ENCODE measurements at places on chromosomes 16 and 17.
A peak's percentile ranks its signal among the peaks of the same experiment; 100 is the strongest.

GRCh38 chr17:27295945-27296344, 2.0 kb downstream of the WSB1 start:
- no peak for DNase-seq

- DNase-seq: peak; percentile 81
Measured at GRCh38 chr17:28725660-28726225, 290 bp downstream of the TLCD1 start.

DNA sequence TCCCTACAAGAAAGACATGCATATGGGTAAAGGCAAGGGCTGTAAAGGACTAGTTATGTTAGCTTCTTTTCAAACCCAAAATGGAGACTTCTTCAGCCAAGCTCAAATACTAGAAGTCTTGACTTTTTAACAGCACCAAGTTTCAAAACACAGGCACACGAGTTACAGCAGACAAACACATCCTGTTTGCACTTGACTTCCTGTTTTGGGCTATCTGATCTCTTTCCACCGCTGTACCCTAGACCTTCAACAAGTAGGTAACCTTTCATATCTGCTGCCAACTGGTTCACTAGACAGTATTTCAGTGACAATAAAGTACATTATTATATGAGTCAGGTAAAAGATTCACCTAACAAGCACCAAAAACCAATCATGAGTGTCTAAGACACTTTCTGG, 12.3 kb downstream of the RFFL start:
- DNase-seq: no peak

DNA sequence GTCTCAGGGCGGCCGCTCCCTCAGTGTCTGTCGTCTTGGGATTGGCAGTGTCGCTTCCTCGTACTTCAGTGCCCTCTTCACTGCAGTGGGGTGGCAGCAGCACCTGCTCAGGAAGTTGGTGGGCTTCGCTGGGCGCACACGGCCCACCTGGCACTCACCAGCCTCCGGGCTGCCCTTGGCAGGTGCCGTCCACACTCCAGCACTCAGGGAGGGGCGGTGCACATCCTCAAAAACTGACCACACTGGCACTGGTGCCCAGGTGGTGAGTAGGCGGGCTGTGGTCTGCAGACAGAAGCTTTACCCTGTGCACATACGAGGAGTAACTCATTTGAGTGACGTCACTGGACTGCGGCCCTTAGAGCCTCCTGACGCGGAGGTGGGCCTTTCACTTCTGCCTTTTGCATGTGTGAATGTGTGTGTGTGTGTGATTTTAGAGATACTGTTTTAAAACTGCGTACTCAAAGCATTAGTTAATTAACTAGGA, 94.6 kb downstream of the BANP start:
- DNase-seq: peak; percentile 10

All from activated naive CD8-positive, alpha-beta T cell treated with anti-CD3 and anti-CD28 coated beads for 36 hours (primary cell).